ENCODE measurements at places on chromosomes 7 and 10.
A peak's percentile ranks its signal among the peaks of the same experiment; 100 is the strongest.

- no peak for DNase-seq
Measured at GRCh38 chr7:50614721-50615518, 49.7 kb upstream of the DDC start.

GRCh38 chr10:107790271-107790670 is 625.8 kb upstream of the SORCS1 start:
- no peak for DNase-seq

DNA sequence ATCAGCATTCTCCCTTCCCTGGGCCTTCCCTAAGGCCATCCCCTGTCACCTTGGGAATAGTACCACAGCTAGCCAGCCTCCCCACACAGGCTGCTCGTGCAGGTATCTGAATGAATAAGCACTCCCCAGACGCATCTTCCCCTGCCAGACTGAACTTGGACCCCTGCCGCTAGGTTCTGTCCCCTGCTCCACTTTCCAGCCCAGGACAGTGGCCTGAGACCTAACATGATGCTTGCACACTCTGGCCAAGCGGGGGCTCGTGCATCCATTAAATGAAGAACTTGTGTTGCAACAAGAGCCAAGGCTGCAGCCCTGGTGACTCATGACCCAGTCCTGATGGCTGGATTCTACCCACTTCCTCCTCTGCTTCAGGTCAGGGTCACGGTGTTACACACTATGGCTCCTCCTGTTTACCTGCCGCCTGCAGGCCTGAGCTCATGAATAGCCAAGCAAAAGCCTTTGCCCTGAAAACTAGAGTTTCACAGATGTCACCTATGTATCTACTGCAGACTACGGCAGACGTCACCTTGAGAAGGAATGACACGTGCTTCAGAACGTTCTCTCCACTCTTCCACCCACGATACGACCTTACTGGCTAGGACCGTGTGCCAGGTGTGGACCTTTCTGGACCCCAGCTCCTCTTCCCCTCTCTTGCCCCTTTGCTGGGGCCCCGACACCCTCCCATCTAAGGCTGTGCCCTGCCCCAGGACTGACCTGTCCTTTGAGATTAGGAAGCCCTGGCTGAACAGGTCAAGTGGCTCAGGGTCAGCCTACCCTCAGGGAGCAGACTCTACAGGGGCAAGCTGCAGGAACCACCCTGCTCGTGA is 6.5 kb downstream of the ASB13 start:
- peak; percentile 81 for DNase-seq

GRCh38 chr10:101693651-101693977 is 1.4 kb downstream of the FBXW4 start:
- DNase-seq: no peak

GRCh38 chr10:35362701-35363350 is 26.5 kb downstream of the CCNY start:
- DNase-seq: no peak

GRCh38 chr7:88664630-88665233 is 94.8 kb upstream of the ZNF804B start:
- no peak for DNase-seq

GRCh38 chr10:125011926-125012705 is 70.2 kb downstream of the ZRANB1 start:
- no peak for DNase-seq

DNA sequence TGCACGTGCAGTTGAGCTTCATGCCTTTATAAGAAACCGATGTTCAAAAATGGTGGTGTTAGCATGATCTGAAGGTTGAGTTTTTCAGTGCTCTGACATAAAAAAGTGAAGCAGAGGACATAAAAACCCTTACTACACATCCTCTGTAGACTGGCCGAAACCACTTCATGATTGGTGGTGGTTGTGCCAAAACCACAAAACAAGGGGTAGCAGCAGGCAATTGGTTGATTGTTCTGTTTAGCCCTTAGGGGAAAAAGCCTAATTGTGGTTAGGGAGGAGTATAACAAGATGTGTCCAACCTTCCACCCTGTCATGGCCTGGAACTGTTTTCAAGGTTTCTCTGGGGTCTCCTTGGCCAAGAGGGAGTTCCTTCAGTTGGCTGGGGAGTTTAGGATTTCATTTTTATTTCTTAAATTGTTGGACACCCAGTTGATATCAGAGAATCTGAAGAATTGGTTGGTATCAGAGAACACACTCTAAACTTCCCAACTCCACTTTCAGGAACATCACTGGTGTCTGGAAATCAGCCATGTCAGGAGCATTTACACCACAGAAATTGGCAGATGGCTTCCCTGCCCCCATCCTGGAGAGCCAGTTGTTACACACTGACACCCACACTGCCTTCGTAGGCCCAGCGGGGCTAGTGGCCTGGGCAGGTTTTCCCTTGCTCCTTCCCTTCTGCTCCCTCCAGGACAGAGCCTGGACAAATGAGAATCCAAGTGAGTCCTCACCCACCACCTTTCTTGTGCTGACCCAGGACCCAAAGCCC is 18.8 kb downstream of the MRPS24 start:
- DNase-seq: no peak

DNA sequence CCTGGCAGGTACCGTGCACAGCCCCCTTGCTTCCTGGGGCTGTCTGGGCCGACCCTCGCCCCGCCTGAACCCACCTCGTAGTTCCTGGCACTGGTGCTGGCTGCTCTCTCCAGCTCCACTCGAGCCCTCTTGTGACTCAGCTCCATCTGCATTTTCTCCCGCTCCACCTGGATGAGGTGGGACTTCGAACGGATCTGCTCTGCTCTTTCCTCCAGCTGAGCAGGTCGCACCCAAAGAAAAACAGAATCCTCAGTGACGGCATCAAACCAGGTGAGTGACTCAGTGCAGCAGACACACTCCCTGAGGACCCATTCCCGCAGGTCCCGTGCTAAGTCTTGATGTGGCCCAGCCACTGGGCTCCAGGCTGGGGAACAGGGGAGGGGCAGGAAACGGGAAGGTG is 7.4 kb downstream of the MAD1L1 start:
- DNase-seq: no peak

DNA sequence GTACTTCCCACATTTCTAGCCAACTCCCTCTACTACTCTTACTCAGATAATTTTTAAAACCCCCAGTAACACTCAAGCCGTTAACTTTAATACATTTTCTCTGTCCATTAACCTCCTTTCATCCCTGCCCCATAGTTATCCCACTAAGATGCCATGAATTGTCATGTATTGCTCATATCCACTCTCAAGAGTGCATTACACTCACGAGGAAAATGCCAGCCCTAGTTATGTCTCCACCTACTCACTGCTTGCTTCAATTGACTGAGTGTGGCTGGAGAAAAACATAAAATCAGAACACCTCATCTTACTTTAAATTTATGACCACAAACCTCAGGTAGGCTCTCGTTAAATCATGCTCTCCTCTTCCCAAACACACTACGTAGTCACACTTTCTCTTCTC is 324.1 kb upstream of the NPSR1 start:
- DNase-seq: no peak

DNA sequence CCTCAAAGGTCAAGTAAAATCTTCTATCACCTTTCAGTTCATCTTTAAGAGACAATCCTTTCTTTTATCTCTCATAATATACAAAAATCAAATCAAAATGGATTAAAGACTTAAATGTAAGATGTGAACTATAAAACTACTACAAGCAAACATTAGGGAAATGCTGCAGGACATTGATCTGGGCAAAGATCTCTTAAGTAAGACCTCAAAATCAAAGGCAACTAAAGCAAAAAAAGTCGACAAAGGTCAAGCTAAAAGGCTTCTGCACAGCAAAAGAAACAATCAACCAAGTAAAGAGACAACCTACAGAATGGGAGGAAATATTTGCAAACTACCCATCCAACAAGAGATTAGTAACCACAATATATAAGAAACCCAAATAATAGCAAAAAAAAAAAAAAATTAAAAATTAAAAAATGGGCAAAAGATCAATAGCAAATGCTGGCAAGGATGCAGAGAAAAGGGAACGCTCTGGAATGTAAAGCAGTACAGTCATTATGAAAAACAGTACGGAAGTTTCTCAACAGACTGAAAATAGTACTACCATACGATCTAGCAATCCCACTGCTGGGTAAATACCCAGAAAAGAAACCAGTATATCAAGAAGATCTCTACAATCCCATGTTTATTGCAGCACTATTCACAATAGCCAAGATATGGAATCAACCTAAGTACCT is 41.7 kb downstream of the TNPO3 start:
- peak; percentile 31 for DNase-seq

- DNase-seq: no peak
Measured at GRCh38 chr7:100867776-100868485, 744 bp downstream of the TRIP6 start.

GRCh38 chr7:55350281-55350680 is 14.9 kb upstream of the LANCL2 start:
- no peak for DNase-seq

GRCh38 chr10:47218803-47219202 is 81.2 kb upstream of the GDF10 start:
- DNase-seq: no peak

Measured in CD14-positive monocyte (primary cell).